ENCODE measurements at places on chromosomes 16 and 17. TPM values are rescaled to one million over a fixed set of nuclear protein-coding genes. Genes with fewer than 3 reads are reported as not detected.

The CTF1 gene
- total RNA-seq: 1.4 TPM

The CHD9NB gene
- 1.0 TPM for total RNA-seq

The CACNG5 gene
- total RNA-seq: not detected

The GSG1L gene
- not detected for total RNA-seq

The FOXL1 gene
- 9.0 TPM for total RNA-seq

The CDH3 gene
- total RNA-seq: 173 TPM

The METTL2A gene
- total RNA-seq: 32.9 TPM

The CSH2 gene
- total RNA-seq: not detected

The TIGD7 gene
- 3.1 TPM for total RNA-seq

The CDR2 gene
- total RNA-seq: 29.6 TPM

The P2RX5 gene
- 6.0 TPM for total RNA-seq

The MPP3 gene
- 13.2 TPM for total RNA-seq

The CXCL16 gene
- 96.1 TPM for total RNA-seq

The IGF2BP1 gene
- total RNA-seq: 10.2 TPM

The STX1B gene
- 0.29 TPM for total RNA-seq

GRCh38 chr16:52721331-52721730, 174.4 kb upstream of the TOX3 start:
- DNase-seq: no peak

GRCh38 chr16:13909872-13910303, 10.1 kb upstream of the ERCC4 start:
- DNase-seq: peak; percentile 7

DNA sequence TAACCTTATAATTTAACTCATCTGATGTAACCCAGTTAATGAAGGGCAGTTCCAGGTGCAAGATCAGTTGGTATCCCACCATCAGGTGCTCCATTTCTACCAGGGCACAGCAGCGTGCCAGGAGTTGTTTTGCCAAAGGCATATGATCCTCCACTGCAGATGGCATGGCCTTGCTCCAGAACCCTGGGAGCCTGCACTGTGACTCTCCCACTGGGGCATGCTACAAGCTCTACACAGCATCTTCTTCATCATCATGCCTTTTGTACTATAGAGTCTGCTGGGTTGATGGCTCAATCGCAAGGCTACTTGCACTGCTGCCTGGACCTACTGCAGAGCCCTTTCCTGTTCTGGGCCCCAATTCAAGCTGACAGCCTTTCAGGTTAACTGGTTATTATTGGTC, 11.3 kb upstream of the MAPT start:
- DNase-seq: no peak

DNA sequence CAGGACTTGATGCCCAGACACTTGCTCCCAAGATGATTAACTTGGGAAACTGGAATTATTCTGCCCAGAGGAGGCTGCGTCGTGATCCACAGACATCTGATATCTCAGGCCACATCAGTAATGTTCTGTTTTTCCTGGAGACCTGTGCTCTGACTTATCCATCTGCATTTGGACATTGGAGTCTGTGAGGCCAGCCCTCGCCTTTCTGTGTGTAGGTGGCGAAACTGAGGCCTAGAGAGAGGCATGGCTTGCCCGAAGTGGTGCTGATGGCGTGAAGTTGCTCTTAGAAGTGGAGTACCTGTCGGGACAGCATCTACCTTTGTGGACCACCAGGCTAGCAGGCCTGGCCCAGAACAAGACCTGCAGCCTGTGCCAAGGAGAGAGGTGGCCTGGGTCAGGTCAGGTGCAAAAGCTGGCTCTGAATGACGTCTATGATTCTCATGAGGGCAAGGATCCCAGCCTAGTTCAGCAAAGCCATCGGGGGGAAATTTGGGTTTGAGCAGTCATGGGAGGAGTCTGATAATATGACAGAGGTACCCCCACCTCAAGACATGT, 186.8 kb upstream of the ZNF469 start:
- DNase-seq: no peak

GRCh38 chr17:17740615-17741348, 59.5 kb downstream of the RAI1 start:
- DNase-seq: no peak

DNA sequence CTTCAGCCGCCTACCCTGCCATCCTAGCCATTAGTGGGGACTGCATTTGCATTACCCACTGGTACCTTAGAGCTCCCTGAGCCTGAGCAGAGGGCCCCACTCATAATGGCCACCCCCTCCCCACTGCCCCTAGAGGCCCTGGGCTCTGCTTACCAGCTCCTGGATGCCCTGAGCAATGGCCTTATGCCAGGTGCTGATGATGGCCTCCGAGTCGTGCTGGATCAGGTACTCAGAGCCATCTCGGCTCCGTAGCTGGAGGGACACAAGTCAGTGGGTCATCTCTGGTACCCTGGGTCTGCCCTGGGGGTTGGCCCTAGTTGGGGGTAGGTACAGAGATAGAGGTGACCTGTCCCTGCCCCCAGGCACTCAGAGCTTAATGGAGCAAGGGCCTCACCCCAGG, 34.9 kb downstream of the ARHGAP27 start:
- DNase-seq: no peak

DNA sequence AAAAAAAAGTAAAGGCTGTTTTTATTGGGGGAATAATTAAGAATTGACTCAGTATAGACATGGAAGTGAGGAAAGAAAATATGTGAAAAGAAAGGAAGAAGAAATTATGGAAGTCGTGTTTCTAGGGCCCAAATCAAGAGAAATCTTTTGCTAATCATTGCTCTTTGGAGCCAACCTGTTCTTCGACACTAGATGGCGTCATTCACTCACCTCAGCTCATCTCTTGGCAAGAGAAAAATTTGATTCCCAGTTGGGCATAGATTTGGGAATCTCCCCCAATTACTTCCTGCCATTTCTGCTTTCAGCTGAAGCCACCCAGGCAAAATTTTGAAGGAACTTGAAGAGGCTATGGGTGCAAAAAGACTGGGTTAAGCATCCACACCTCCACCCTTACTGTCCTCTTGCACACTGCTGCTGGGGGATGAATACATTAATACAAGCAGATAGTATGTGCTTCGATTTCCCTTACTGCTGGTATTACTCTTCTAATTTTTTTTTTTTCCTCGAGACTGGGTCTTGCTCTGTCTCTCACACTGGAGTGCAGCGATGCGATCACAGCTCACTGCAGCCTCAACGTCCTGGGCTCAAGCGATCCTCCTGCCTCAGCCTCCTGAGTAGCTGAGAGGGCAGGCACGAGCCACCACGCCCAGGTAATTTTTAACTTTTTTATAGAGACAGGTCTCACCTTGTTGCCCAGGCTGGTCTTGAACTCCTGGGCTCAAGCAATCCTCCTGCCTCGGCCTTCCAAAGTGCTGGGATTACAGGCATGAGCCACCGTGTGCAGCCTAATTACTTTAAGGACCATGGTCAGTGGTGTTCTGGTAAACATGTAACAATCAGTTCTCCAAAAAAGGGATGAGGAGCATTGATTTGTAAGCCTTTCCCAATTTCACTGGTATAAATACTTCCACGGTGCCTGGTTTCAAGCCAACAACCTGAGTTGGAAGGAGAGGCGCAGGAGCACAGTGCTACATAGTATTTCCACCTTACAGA, 13.5 kb downstream of the PSMD7 start:
- DNase-seq: peak; percentile 14

DNA sequence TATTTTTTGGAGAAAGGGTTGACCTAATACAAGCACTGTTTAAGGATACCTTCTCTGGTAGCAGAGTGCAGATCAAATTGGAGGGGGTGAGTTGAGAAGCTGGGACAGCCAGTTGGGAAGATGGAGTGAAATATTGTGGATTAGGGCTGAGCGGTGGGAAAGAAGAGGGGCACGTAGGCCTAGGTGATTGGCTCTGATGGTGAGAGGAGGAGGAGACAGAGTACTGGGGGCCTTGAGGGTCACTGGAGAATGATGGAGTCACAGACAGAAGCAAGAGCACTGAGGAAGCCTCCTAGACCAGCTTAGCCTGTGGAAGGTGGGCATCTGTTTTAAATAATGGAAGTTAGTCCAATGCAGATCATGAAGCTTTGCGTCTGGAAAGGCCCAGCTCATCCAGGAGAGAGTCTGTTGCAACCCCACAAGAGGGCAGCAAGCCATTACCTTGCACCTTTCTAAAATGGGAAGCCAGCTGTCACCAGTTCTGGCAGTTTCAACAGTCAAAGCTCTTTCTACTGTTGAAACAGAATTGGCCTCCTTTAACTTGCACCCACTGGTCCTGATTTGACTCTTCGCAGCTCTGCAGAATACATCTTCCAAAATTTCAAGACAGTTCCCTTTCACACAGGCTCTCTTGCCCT, 11.8 kb downstream of the SLC9A5 start:
- no peak for DNase-seq

- no peak for DNase-seq
Measured at GRCh38 chr17:18988546-18989173, 15.9 kb downstream of the FAM83G start.

DNA sequence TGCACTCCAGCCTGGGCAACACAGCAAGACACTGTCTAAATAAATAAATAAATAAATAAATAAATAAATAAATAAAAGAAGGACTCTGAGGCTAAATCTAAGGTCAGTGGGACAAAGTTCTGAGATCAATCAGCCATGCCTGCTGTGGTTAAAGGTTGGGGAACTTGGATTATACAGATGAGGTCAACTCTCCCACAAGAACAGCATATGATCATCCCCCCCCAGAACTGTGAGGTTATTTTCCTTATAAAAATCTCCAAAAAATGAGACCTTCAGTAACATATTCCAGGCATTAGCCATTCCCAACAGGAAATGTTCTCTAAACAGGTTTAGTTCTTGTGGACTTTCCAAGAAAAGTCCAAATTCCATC, 90.3 kb downstream of the C16orf95 start:
- no peak for DNase-seq

DNA sequence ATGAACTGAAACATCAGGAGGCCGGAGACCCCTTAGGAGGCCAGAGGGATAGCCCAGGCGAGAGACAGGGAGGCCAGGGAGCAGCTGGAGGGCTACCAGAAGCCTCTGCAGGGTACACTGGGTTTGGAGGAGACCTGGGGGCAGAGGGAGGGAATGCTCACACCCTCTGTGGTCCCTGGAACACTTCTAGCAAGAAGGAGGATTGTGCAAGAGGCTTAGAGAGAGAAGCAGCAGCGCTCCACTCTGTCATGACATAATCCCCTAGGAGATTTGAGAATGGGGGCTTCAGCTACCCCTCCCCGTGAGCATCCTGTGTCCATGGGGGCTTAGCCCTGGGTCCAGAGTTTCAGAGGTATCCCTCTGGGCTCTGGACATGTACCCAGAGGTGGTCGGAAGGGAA, 15.8 kb downstream of the GPR142 start:
- DNase-seq: no peak

DNA sequence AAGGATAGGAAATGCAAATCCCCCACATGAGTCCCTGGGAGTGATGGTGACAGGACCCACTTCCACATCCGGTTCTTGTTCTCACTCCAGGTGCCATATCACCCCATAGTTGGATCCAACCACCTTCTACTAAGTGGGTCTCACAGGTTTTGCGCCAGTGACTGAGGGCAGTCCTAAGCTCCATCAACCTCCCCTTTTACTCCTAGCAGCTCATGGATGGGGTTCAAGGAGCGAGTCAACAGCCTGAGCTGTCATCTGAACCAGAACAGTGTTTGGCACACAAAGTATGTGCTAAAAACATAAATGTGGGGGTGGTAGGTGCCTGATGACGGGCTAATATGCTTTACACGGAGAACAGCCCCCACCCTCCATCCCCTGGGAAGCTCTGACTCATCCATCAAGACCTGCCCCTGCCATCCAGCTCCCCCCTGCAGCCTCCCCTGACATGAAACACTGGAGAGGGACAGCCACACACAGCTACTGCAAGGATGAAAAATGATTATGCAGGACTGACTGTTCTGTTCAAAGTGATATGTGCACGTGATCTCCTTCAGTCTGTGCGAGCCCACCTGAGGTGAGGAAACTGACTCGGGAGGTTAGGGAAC, 143.2 kb upstream of the CDH5 start:
- DNase-seq: no peak

- DNase-seq: no peak
Measured at GRCh38 chr17:72064606-72065193, 56.1 kb upstream of the SOX9 start.

DNA sequence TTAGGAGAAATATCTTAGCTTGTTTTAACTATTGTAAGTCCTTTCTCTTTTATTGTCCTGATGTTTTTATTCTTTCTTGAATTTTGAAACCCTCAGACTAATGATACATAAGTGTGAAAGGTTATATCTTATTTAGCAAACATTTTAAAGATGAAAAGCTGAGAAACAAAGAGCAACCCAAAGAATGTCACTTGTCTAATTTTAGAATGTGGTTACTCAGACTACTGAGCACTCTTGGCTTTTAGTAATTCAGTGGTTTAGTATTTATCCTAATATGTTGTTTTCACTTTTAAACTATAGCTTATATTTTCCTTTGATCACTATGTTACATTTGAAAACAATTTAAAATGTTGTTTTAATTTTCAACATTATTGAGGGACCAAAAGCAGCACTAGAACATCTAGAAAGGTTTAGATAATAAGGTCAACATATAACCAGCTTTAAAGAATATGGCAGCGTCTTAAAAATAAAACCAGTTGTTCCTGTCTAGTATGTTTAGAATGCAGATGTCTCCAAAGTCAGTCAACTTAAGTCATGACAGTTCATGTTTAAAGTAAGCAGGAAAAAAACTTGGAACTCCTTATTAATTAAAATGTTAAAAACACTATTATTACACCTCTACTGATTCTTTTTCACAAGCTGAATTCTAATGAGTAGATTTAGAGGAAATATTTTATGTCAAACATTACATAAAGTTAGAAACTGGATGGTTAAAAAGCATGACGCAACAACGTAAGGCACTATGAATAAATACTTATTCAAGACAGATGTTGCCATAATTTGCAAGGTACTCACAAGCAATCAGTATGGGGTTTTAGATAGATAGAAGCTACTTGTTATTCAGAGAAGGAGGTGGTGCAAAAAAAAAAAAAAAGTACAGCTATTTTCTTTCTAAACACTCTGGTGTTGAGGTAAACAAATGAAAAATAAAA, 2.4 kb downstream of the MBTD1 start:
- no peak for DNase-seq

DNA sequence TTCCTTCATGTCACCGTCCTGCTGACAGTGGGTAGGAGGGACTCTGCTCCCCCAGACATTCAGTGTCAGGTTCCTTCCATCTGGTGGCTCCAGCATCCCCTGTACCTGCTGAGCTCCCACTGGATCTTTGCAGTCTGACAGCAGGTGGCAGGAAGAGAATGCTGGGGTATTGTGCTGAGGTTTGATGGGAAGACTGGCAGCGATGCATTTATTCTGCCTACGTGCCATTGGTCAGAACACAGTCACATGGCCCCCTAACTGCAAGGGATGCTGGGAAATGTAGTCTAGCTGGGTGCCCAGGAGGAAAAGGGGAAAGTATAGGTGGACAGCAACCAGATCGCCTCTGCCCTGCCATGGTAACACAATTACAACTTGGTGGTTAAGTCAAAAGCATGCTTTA, 44.4 kb downstream of the IRX3 start:
- DNase-seq: no peak

All from kidney epithelial cell (primary cell).